ENCODE measurements at places on chromosomes 12 and 14.

GRCh38 chr12:72543777-72544467 lies 271.8 kb downstream of the TRHDE start:
- no peak for DNase-seq

- DNase-seq, result no peak
Measured at GRCh38 chr12:62269464-62270228, 9.4 kb downstream of the USP15 start.

DNA sequence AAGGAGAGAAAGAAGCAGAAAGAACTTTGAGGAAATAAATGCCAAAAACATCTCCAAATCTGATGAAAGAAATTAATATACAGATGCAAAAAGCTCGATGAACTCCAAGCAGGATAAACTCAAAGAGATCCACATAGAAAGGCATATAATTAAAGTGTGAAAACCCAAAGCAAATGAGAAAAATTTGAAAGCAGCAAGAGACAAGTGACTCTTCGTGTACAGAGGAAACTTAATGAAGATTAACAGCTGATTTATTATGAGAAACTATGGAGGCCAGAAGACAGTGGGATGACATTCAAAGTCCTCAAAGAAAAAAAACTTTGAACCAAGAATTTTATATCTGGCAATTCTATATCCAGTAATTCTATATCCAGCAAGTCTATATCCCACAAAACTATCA lies 163.0 kb upstream of the TMCC3 start:
- no peak for DNase-seq

DNA sequence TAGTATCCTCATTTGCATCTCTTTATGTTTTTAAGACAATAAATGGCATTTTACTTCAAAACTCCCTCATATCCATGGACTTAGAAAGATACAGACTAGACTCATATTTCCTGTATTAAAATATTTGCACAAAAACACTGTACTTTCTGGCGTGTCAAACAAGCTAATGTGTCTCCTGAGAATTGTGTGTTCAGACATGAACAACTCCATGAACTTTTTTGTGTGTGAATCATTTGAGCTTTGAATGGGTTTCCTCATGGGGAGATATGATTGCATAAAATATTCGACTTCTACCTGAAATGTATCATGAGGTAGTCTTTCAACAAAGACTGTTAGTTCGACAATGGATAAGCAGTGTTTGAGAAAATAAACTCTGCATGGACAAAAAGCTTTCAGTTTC lies 58.8 kb downstream of the TMEM30B start:
- DNase-seq, result no peak

GRCh38 chr12:42284157-42284556 lies 41.7 kb downstream of the ZCRB1 start:
- no peak for DNase-seq

GRCh38 chr14:56244138-56244789 lies 126.1 kb downstream of the PELI2 start:
- no peak for DNase-seq

DNA sequence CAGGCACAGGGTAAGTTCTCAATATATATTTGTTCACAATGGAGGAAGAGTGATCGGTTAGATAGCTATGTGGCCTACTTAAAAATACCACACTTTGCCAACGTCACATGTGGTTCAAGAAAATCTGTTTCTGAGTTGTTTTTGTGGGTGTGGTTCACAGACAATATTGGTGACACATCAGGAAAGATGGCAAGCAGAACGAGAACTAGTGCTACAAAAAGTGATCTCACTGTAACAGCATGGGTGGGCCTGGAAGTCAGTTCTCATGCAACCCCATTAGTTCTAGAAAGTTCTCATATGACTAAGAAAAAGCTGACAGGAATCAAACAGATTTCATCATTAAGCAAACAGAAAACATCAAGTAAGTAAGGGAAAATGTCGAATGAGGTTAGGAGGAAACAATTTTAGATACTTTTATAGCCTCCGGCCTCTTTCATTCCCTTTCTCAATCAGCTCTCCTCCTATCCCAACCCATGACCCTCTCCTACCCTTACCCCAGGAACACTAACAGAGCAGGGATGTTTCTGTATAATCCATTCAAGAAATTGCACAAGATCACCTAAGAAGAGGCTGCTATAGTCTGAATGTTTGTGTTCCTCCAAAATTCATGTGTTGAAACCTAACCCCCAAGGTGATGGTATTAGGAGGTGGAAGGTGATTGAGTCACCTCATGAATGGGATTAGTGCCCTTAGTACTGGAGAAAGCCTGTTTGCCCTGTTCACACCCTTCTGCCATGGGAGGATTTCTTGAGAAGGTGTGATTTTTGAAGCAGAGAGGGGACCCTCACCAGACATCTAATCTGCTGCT lies 15.5 kb upstream of the NTN4 start:
- peak; percentile 32 for DNase-seq

GRCh38 chr14:102055181-102055901 lies 31.5 kb downstream of the HSP90AA1 start:
- no peak for DNase-seq

GRCh38 chr12:110223777-110224378 lies 57.2 kb upstream of the ATP2A2 start:
- DNase-seq, result no peak

- no peak for DNase-seq
Measured at GRCh38 chr12:24470050-24470449, 478.9 kb downstream of the BCAT1 start.

DNA sequence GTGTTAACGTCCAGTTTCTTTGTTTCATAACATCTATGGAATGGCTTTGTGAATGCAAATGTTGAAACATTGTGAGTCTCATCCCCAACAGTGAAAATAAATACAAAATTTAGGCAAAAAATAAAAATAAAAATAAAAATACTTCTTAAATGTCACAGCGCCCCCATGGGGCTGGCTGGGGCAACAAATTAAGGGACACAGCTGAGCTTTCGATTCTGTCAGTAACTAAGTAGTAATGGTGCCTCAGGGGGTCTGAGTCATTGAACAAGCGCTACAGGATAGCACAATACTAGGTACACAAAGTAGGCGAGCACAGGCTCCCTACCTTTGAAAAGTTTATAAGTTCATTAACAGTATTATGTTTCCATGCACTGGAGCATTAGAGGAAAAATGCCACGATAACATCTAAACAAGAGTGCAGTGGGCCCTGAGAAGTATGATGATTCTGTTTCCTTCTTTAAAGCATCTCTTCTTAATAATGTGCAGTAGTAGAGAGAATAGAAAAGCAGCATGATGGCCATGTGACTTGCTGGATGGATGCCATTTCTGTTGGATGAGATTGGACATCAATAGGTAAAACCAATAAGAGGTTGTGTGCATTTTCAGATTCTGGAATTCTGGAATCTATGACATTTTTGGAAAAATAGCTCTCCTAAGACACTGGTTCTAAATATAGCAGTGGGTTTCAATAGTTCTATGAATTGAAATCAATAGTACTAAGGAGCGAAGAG lies 667.2 kb downstream of the DIO2 start:
- no peak for DNase-seq

- DNase-seq, result no peak
Measured at GRCh38 chr14:60933920-60934655, 46.8 kb downstream of the TRMT5 start.

- DNase-seq, result no peak
Measured at GRCh38 chr12:130461839-130462557, 124.3 kb downstream of the PIWIL1 start.

GRCh38 chr12:123958462-123958861 lies 14.2 kb downstream of the CCDC92 start:
- no peak for DNase-seq

- peak; percentile 38 for DNase-seq
Measured at GRCh38 chr12:27335364-27336281, 3.0 kb downstream of the BMAL2 start.

DNA sequence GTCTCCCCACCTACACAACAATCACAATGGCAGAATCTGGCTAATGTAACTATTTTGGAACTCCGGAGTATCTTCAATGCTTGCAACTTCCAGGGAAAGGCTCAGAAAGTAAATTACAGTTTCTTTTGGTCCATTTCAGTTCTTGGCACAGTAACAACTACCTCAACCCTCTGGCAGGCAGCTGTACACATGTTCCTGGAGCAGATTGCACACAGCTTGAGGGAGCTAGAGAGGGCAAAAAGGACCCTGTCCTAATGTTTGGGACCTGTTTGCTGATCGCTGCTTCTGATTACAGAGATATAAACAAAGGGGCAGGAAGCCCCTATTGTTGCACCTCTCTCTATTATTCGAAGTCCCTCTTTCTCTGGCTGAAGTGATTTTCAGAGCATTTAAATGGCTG lies 35.2 kb upstream of the SLC38A1 start:
- DNase-seq, result no peak

GRCh38 chr14:30243805-30244204 lies 315.2 kb upstream of the G2E3 start:
- DNase-seq, result no peak

DNA sequence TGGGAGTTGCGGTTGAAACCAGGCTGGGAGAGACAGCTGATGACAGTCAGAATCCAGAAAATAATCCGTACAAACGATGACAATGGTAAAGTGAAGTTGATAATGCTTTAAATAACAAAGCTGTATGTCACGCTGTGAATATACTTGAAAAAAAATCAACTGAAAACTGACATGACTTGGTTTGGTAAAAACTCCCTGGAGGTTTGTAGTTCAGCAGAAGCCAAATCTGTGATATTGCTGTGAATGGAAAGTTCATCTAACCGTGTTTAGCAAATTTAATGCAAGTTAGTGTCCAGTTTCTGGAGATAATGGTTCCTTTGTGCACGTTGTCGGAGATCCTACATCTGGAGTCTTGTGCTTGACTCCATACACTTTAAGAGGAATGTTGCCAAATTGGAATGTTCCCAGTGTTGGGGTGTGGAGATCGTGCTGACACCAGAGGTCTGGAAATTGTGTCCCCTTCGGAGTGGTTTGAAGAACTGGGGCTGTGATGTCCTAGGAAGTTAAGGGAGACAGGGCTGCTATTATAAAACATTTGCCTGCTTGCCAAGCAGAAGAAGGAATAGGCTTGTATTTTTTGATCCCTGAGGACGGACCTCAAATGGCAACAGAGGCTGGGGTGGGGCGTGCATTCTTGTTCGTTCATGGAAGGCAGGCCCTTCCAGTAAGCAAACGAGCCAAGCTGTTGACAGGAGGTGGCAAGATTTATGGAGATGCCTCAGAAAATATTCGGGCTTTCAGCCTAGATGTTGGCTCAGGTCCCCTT lies 30.6 kb downstream of the PPFIBP1 start:
- DNase-seq, result no peak

DNA sequence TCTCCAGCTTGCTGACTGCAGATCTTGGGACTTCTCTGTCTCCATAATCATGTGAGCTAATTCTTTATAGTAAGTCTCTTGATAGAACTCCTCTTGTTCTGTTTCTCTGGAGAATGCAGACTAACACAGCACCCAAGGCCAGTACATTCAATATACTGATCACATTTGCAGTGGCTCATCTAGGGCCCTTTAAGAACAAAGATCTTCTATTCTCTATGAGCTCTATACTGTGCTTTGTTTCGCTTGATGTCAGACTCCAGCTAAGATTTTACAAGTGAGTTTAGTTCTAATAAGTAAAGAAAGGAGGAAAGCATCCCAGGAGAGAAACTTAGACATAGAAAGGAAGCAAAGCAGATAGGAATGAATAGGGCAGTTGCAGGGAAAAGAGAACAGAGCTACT lies 69.3 kb upstream of the TMPO start:
- DNase-seq, result no peak

DNA sequence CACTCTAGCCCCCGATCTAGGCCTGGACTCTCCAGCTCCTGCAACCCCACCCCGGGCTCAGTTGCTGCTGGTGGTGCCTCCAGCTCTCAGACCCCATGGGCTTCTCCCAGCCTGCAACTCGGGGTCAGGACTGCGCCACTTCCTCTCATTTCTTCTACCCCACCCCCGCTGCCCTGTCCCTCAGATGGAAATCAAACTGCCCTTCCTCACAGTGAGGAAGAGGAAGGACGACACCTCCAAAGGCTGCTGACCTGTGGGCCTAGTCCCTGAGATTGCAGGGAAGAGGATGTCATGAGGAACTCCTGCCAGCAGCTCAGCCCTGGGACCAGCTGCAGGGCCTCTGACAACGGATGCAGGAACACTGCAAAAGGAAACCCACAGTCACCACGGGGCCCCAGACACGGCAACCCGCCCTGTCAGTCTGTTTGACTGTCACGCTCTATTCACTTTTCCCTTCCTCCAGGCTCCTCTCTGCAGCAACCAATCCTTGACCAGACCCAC lies 29.3 kb upstream of the PNMA1 start:
- DNase-seq, result no peak

DNA sequence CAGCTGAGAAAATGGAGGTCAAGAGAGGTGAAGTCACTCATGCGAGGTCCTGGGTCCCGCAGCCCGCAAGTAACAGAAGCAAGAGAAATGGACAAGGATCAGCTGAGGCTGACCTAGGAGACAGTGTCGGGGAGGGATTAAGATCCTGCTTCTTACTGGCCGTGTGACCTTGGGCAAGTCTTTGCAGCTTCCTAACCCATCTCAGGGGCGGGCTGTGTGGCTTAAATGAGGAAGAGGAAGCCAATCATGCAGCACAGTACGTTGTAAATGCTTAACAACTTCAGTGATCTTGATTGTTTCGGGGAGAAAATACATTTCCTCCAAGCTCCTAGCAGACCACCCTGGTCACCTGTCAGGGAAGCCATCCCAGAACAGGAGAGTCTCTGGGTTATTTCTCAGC lies 7.1 kb upstream of the PGF start:
- no peak for DNase-seq

DNA sequence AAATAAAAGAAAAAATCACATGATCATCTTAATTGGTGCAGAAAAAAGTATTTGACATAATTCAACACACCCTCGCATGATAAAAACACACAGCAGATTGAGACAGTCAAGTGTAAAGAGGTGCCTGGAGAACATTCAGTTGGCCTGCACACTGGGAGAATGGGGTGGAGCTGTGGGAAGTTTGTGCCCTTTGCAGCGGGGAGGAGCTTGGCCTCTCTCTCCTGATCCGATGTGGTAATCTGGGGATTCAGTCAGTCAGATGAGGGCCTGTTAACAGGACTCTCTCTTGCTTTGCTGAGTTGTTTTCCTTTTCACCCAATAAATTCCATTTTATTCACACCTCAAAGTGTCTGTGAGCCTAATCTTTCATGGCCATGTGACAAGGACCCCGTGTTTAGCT lies 5.9 kb downstream of the SERPINA6 start:
- no peak for DNase-seq

- DNase-seq, result no peak
Measured at GRCh38 chr14:89848165-89848564, 106.4 kb downstream of the EFCAB11 start.

DNA sequence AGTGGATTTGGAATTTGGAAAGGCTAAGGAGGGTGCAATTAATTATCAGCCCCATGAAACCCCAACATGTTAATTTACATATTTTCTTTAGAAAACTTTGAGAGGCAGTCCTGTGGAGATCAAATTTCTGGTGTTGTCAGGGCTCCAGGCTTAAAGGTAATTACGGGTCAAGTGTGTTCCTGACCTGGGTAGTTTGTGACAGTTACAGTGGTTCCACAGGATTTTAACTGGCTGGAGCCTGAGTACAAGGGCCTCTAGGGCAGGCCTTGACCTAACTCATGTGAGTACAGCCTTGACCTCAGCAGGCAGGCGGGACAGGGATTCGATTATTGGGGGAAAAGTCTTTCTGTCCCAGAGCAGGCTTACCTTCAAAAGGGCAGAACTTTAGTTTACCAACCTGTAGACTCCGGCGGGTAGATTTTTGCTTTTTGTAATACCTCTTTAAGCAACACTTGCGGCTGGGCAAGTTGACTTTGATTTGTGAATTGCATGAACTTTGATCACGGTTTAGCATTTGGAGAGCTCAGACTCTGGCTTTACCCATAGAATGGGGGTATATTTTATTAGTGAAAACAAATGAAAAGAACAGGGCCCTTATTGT lies 8.4 kb upstream of the PPTC7 start:
- no peak for DNase-seq

- DNase-seq, result no peak
Measured at GRCh38 chr12:93638095-93638494, 39.1 kb upstream of the CRADD start.

GRCh38 chr12:109948368-109948767 lies 47.8 kb downstream of the GIT2 start:
- no peak for DNase-seq

All from T-helper 1 cell (primary cell).